ENCODE measurements at places on chromosomes 16 and 17.

GRCh38 chr17:78043031-78043430 is 84.5 kb downstream of the TNRC6C start:
- no peak for DNase-seq

- no peak for DNase-seq
Measured at GRCh38 chr17:15926039-15926740, 18.7 kb upstream of the ADORA2B start.

GRCh38 chr16:79463841-79464240 is 136.7 kb downstream of the MAF start:
- no peak for DNase-seq

- DNase-seq, result peak; percentile 87
Measured at GRCh38 chr16:3696425-3697218, 20.7 kb downstream of the TRAP1 start.

GRCh38 chr17:62597920-62598319 is 29.6 kb upstream of the MRC2 start:
- DNase-seq, result peak; percentile 43

DNA sequence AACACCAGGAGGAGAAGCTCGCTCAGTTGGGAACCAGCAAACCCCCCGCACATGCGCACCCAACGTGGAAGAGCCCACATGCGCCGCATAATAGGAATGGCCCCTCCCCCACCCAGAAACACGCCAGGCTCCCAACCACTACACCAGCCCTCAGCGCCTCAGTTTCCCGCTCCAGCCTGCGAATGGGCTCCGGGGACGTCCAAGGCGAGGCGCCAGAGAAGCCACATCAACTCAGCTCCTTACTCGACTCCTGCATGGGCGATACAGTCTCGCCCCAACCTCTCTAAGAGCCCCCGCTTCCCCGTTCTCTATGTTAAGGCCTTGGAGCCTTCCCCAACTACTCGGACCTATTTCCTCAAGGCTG is 504 bp downstream of the SRSF1 start:
- DNase-seq, result peak; percentile 74

DNA sequence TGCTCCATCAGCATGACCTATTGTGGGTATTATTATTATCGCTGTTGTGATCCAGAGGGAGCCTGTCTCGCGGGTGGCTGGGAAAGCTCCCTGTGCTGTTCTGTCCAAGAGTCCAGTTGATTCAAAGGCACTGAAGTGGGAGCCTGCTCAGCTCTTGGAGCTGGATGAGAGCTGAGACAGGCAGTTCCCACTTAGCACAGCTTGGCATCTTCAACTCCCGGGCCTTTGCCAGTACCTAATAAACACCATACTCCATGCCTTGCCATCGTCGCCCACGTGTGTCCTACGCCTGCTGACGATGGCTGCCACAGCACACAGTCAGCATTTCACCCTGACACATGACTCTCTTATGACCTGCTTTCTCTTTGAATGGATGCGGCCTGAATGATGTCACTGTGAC is 32.6 kb downstream of the RTN4RL1 start:
- no peak for DNase-seq

- DNase-seq, result no peak
Measured at GRCh38 chr16:3242709-3243108, 7.8 kb upstream of the ZNF200 start.

GRCh38 chr17:61309362-61310256 is 90.0 kb upstream of the TBX2 start:
- DNase-seq, result peak; percentile 87

- peak; percentile 45 for DNase-seq
Measured at GRCh38 chr16:80105160-80105559, 435.6 kb upstream of the DYNLRB2 start.

DNA sequence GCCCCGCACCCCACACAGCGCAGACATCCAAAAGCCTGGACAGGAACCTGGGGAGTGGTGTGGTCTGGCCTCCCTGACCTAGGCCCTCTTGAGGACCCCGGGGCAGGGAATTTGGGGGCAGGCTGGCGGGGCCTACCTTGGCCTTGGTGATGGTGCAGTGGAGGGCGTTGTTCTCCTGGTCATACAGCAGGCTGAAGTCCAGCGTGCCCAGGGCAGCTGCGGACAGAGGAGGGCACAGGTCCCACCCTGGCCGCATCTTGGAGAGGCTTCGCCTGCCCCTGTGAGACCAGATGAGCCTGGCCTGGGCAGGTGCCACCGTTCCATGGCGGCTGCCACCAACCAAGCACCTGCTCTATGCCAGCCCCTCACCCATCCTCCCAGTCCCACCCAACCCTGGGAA is 9.0 kb downstream of the DOC2B start:
- DNase-seq, result no peak

- DNase-seq, result no peak
Measured at GRCh38 chr16:75083813-75084212, 32.8 kb downstream of the LDHD start.

DNA sequence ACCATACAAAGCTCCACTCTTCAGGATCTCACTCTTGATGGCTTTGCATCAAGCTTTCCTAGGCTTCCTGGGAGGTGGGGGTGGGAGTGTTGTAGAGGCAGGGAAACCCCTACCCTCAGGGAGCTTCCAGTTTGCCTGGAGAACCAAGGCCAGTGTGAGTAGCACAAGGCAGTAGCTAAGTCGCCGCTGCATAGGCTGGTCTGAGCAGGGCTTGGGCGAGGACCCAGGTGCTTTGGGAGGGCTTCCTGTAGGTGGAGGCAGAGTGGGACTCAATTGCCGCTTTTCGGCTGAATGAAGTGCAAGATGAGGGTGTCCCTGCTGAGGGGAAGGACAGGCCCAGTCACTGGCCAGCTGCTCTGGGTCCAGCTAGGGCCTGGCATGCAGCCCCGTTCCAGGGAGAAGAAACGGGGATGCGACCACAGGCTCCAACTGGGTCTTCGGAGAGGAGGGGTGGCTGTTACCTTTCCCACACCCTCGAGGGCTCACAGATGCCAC is 3.9 kb downstream of the CD79B start:
- no peak for DNase-seq

GRCh38 chr16:67158637-67159600 is 790 bp downstream of the TRADD start:
- peak; percentile 59 for DNase-seq

GRCh38 chr17:5541610-5542202 is 42.6 kb downstream of the NLRP1 start:
- no peak for DNase-seq

DNA sequence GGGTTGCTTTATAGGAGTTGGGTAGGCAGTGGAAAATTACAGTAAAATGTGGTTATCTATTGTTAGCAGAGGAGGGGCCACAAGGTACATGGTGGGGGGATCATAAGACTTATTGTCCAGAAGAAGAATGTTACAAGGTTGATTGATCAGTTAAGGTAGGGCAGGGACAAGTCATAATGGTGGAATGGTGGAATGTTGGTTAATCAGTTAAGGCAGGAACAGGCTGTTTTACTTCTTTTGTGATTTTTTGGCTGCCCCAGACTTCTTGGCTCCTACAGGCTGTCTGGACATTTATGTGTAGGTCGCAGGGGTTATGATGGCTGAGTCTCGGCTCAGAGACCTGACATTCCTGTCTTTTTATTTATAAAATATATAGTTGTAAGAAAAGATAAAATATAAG is 2277.1 kb downstream of the TP53TG3F start:
- no peak for DNase-seq

GRCh38 chr17:65750631-65751115 is 189.2 kb upstream of the AXIN2 start:
- DNase-seq, result peak; percentile 96

DNA sequence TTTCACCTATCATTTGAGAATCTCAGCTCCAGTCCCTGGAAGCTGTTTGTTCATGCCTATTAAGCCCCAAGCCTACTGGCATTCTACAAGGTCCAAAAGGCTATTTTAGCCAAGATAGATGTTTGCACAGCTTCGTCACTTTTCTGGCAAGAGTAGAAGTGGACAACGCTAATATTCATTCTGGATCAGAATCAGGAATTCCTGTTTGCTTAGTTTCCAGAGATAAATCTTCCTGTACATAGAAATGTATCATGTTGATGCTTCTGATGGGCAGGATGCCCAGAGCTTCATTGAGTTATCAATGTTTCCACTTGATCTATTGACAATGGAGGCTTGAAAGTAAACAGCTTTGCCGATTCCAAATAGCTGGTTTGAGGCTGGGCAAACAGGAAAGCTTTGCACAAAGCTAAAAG is 260.7 kb upstream of the CA10 start:
- DNase-seq, result no peak

GRCh38 chr16:12205378-12206097 is 229.0 kb downstream of the SNX29 start:
- no peak for DNase-seq

DNA sequence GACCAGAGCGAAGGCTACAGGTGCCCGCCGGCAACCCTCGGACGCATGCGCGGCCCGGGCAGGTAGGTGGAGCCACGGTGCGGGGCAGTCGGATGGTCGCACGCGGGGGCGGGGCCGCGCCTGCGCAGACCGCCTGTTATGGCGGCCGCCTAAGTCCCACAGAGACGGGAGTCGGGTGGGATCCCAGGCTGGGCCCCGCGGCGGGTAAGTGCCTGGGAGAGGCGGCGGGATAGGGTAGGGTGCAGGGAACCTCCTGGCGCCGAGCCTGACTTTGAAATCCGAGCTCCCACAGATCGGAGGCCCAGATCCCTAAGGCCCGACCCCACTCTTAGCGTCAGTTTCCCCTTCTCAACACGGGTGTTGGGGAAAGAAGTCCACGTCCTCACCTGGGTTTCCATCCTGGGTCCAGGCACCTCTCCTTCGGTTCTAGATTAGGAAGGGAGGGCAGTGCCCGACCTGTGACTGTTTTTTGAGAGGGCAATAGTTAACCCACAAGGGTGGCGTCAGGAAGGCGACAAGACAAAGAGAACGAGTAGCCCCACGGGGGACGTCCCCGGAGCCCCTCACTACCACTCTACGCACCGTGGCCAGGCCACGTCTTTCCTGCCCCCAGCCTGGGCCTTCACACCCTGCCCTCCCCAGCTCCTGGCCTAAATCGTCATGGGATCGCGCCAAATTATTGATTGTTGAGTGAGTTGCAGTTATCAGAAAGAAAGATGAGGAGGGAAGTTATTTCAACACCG is at the start of gene METTL22:
METTL22 (plus strand) TSS at position 127 of the 743 bp plus-strand sequence. CDS start 3,968 bp downstream, outside the sequence.
- DNase-seq, result peak; percentile 84

GRCh38 chr16:89090182-89090630 is 3.4 kb upstream of the ACSF3 start:
- DNase-seq, result no peak

GRCh38 chr17:67993998-67994361 is 2.3 kb downstream of the C17orf58 start:
- DNase-seq, result no peak

GRCh38 chr17:34711646-34712045 is 132.3 kb downstream of the TMEM132E start:
- no peak for DNase-seq

DNA sequence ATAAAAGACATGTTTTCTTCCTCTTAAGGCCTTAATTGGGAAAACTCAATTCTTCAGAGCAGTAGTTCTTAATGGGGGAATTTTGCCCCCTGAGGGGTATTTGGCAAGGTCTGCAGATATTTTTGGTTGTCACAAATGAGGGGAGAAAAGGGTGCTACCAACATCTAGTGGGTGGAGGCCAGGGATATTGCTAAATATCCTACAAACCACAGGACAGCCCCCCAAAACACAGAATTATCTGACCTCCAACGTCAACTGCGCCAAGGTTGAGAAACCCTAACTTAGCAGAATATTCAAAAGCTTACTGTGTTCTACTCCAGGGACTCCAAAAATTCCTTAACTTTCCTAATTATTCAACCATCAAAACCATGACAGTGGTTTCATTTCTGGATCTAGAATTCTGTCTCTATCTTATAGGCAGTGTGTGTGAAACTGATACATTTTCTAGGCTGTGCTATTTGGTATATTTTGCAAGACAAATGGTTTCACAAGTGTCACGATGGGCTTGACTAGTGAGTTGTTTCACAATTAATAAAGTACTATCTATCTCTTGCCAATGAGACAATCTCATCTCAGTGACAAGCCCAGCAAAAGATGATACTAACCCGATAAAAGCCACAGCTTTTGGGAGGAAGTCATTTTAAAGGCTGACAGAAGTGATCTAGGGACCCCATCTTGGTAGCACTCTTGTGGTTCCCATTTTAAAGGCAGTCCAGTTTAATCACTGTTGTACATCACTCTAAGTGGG is 14.7 kb downstream of the TXNDC11 start:
- DNase-seq, result no peak

GRCh38 chr16:16063683-16064082 is 114.3 kb downstream of the ABCC1 start:
- no peak for DNase-seq

- DNase-seq, result no peak
Measured at GRCh38 chr16:79835194-79835593, 234.7 kb upstream of the MAF start.

- DNase-seq, result peak; percentile 69
Measured at GRCh38 chr17:35345926-35346771, 27.3 kb downstream of the SLFN11 start.

- no peak for DNase-seq
Measured at GRCh38 chr17:28889996-28890395, 7.5 kb downstream of the FLOT2 start.

GRCh38 chr16:87216148-87216840 is 100.9 kb downstream of the C16orf95 start:
- DNase-seq, result peak; percentile 20

DNA sequence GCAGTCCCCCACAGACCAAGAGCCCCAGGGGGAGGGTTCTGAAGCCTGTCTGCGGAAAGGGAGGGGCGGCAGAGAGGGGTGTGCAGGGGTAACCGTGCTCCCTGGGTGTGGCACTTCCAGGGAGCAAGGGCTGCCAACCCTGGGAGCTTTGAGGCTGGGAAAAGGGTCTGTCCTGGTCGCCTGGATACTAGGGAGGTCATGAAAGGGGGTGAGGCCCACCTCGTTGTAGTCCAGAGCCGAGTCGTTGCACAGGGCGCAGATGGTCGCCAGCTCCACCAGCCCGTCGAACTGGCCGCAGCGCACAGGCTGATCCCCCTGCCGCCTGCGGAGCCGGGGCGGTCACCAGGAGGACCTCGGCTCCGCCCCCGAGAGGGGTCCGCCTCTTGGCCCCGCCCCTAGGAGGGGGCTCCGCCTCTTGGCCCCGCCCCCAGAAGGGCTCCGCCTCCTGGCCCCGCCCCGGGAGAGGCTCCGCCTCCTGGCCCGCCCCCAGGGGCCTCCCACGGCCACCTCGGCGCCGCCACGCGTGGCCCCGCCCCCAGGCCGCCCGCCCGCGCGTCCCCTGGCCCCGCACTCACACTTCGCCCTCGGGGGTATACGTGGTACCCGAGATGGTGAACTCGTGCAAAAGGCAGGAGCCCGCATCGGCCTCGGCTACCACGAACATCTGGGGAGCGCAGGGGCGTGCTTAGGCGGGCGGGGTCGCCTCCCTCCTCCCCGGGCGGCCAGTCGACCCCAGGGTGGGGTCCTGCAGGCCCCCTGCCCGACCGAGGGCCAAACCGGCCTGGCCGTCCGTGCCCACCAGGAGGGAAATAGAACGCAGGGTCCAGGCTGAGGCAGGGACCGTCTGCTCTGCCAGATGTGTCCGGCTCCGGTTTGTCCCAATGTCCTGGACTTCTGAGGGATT is 19.5 kb downstream of the ATP2A3 start:
- DNase-seq, result peak; percentile 71

- DNase-seq, result no peak
Measured at GRCh38 chr16:1794908-1795666, 1.6 kb upstream of the IGFALS start.

GRCh38 chr17:17931159-17931558 is 41.0 kb downstream of the TOM1L2 start:
- no peak for DNase-seq

- no peak for DNase-seq
Measured at GRCh38 chr17:36203335-36203734, 6.8 kb upstream of the CCL3L1 start.

- DNase-seq, result no peak
Measured at GRCh38 chr17:81203136-81203535, 19.6 kb downstream of the CEP131 start.
